ENCODE measurements at places on chromosomes 5 and 9.

DNA sequence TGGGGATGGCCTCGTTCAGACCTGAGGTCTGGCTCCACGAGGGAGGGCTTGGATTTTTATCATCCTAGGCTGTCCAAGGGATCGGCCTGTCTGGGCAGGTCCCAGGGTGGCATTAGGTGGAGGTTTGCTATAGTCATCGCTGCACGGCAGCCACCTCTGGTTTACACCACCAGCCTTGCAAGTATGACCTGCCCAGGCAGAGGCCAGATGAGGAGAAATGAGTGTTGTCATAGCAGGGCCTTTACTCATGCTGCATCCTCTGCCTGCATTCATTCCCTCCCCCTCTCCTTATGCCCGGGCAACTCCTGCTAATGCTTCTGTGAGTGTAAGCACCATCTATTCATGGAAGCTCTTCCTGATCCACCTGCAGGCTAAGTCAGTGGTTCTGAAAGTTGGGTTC lies 15.3 kb upstream of the NDST1 start:
- DNase-seq: no peak

- no peak for DNase-seq
Observed at GRCh38 chr5:171470420-171470819, 51.0 kb downstream of the FGF18 start.

GRCh38 chr5:32297181-32298058 lies 15.3 kb downstream of the MTMR12 start:
- DNase-seq: no peak

DNA sequence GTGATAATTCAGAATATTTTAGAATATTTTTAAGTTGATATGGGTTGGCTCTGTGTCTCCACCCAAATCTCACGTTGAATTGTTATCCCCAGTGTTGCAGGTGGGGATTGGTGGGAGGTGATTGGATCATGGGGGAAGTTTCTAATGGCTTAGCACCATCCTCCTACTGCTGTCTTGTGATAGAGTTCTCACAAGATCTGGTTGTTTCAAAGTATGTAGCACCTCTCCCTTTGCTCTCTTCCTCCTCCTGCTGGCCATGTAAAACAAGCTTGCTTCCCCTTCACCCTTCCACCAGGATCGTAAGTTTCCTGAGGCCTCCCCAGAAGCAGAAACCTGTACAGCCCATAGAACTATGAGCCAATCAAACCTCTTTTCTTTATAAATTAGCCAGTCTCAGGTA lies 214.6 kb upstream of the C9orf72 start:
- DNase-seq: no peak

- no peak for DNase-seq
Observed at GRCh38 chr5:169860585-169860984, 119.7 kb downstream of the INSYN2B start.

GRCh38 chr9:17578911-17579793 lies at the start of gene SH3GL2:
SH3GL2 (plus strand) TSS chr9:17579066.
- no peak for DNase-seq

DNA sequence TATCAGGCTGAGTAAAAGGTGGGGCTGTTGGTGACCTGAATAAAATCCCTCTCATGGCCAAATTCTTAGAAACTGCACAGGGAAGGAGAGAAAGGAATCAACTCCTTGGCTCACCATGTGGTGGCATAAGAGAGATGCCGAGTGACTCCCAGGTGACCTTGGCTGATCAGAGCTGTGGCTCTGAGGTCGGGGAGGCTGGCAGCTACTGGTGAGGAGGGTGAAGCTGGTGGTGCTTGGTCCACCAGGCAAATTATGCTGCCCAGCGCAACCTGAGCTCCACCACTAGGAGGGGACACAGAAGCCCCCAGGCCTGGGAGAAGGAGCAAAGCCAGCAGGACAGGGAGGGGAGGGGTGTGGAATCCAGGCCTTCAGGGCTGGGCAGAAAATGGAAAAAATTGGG lies 111.2 kb upstream of the IL12B start:
- no peak for DNase-seq

- no peak for DNase-seq
Observed at GRCh38 chr5:97876272-97876671, 693.2 kb upstream of the RIOK2 start.

DNA sequence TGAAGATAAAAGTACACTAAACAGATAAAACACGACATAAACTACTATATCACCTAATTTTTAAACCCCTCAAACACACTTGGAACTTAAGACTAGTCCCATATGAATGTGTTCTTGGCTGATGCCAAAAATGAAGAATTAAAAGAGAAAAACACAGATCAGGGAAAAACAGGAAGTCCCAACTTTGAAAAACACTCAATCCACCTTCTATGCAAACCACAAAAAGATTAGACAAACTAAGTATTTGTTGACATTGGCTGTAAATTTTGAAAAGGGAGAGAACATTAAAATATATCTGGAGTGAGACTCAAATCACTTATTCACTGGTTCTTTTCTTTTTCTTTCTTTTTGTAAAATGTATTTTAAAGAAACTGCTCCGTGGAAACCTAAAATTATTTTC lies 81.4 kb downstream of the ANKH start:
- no peak for DNase-seq

DNA sequence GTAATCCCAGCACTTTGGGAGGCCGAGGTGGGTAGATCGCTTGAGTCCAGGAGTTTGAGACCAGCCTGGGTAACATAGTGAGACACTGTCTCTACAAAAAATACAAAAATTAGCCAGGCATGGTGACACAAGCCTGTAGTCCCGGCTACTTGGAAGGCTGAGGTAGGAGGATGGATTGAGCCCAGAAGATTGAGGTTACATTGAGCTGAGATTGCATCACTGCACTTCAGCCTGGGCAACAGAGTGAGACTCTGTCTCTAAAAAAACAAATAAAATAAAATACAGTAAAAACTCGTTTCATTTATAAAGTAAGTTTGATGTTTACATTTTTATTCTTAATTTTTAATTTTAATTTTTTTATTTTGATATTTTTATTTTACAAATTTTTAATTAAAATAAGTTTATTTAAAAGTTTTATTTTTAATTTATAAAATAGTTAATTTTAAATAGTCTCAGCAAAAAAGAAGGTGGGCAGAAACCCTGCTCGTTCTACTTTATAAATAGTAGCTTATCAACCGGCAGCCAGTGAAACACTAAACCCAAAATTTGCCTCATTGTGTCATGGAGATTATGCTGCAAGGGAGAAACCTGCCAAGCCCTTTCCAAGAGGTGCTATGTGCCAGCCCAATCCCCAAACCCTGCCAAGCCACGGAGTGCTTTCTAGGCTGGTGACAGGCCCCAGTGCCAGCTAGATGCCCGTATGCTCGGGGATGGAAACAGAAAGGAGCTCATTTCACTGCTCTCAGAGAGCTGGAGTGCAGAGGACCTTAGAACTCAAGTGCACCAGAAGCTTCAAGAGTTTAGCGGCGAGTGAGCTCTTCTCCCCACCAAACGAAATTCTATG lies 38.9 kb downstream of the SERINC5 start:
- no peak for DNase-seq

DNA sequence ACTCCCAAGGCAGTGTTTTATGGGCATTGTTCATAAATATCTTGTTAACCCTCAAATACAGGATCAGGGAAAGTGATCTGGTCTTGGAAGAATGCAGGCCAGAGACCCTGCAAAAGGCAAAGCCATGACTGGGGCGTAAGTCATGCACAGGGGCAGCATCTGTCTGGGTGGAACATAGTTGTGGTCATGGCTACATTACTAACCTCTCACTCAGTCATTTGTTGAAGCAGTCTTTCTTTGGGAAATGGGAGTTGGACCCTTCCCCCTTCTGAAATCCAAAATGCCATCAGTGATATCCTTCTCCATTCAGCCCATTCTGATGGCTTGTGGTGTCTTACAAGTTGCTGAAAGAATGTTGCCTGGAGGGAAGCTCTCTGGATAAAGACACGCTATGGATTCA lies 68.1 kb downstream of the GDNF start:
- DNase-seq: no peak

GRCh38 chr9:114888607-114889006 lies 41.8 kb downstream of the TNFSF8 start:
- DNase-seq: no peak

- no peak for DNase-seq
Observed at GRCh38 chr5:44365345-44365744, 23.9 kb downstream of the FGF10 start.

DNA sequence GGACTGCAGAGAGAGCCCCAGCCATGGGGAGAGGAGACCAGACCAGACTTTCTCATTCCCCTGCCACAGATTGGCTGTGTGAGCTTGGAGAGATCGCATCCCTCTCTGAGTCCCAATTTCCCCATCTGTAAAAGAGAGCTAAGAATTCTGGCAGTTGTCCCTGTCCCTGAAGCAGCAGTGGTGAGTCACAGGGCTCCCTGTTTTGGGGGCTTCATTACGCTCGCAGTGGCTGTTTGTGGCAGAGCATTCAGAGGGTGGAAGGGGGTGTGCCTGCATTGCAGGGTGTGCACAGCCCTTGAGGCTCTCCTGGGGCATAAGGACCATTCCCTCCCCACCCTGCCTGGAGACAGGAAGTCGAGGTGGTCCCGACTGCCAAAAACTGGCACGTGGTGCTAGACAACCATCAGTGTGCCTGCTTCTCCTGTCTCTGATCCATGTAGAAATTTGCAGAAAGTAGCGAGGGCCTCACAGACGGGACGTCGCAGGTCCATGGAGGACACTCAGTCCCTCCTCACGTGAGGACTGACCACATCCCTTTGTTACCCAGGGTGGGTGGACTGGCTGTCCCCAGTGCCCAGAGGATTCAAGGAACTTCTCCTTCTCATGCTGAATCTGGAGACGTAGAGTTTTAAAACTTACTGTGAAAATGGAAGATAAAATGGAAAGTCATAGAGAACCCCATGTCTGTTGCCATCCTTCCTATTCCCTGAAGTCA lies 35.3 kb downstream of the HRH2 start:
- DNase-seq: no peak

DNA sequence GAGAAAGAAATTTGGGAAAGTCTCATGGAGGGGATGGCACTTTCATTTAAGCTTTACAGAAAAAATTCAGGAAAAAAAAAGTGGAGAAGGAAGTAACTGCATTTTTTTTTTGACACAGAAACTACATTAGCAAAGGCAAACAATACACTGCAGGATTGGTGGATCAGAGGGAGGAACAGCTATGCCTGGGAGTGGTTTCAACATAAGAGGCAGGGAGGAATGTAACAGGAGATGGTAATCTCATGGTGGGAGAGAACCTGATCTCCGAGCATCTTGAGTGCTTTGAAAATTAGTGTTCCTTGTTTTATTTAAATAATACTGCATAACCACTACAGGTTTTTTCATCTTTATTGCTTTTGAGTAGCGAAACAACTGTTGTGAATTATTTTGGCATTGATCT lies 249.4 kb downstream of the FAM170A start:
- DNase-seq: no peak

DNA sequence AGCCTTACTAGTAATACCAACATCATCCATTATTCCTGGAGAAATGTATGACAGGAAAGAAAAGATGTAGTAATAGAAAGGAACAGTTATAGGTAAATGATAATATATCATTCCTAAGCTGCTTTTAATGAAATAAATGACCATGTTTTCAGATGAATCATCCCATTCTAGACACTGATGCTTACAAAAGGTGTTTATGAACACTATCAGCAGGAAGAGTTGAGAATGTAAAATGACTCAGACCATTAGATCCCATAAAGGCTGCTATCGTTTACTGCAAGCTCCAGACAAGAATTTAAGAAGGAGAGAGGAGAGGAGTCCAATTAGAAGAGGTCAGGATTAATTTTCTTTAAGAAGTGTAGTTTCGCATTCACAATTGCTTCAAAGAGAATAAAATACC lies 1033.5 kb downstream of the EFNA5 start:
- DNase-seq: no peak

DNA sequence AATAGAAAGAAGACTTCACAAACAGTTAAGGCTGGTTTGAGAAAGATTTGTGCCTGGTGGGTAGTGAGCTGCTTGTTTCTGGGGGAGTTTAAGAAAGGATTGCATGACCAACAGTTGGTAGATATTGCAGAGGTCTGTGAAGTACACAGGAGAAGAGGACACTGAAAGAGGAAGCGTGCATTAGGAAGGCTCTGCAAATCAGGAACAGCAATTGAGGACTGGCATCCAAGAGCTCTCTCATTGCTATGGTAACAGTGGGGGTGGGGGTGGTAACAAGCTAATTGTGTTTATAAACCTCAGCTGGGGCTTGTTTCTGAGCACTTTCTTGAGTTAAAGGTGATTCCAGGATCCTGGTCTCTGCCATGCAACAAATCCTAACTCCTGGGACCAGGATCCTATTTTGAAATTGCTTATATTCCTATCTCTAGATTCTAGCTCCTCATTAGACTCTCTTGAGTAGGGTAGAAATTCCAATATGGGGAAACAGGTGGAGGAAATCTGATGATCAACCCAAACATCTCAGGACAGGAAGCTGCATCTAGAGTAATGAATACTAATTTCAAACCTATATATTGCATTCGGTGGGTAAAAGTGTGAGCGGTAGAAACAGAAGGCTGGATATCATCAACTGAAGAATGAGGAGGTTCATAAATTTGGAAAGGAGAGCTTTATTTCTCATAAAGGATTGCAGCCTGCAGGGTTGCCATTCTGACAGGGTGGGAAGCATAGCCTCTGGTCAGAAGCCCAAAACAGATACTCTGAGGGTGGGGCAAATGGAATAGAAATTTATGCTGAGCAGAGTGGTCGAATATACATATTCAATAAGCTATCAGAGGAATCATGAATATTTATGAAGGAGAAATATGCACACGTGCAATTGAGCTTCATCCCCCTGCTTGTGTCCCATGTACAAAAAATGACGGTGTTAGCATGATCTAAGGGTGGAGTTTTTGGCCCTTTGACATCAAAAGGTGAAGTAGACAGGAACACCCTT lies 79.4 kb downstream of the PTTG1 start:
- DNase-seq: no peak

GRCh38 chr5:158313027-158313732 lies 454.2 kb upstream of the CLINT1 start:
- no peak for DNase-seq

GRCh38 chr5:158464383-158464782 lies 605.4 kb upstream of the CLINT1 start:
- DNase-seq: no peak

- no peak for DNase-seq
Observed at GRCh38 chr9:107158321-107158720, 124.8 kb upstream of the RAD23B start.

DNA sequence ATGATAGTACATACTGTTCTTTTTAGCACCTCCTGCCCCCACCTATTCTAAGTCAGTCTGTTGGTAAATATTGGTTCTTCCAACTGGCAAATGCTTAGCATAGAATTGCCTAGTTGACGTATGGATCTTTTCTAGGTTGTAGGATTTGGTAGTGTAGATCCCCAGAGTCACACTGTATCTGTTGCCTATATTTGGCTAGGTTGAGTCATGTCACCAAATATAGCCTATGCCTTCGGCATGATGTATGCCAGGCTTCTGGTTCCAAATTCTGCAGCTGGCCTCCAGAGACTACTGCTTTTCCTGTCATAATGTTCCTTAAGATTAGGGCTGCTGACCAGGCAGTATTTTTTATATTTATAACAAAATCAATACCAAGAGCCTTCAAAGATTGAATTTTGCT lies 38.2 kb downstream of the CPEB4 start:
- no peak for DNase-seq

DNA sequence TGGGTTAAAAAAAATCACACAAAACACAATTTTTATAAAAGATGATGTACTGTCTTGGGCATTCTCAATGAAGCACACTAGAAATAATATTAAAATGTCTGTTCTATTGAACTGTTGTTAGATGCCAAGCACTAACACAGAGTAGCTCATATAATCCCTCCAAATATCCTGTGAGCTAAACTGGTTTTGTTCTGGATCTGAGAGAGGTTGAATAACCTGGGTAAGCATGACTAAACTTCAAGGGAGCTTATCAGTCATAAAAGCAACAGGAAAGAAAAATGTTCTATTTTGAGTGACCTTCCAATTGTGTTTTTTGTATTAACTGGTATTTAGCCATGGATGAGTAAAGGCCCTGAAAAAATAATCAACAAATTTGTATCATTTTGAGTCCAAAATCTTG lies 175.3 kb downstream of the SMC2 start:
- no peak for DNase-seq

Measured in activated CD8-positive, alpha-beta memory T cell treated with anti-CD3 and anti-CD28 coated beads for 1 hour (primary cell).